Thoracic aorta (tissue), 2 donors: ENCODE measurements at places on chromosomes 2 and 18.

- H3K36me3 ChIP-seq: no peaks in the 10 kb centered on the region
- no peak for DNase-seq
- H3K4me1 ChIP-seq: no peaks in the 10 kb centered on the region
- H3K4me3 ChIP-seq: no peak overlapping the region
- H3K27ac ChIP-seq: no peak overlapping the region
Observed at GRCh38 chr2:60518567-60518966, 34.9 kb downstream of the BCL11A start.

- H3K36me3 ChIP-seq: no peaks in the 10 kb centered on the region
- no peak for DNase-seq
- H3K27me3 ChIP-seq: no peaks in the 10 kb centered on the region
- no peaks in the 10 kb centered on the region for H3K4me1 ChIP-seq
- H3K4me3 ChIP-seq: no peak overlapping the region
Observed at GRCh38 chr2:220134756-220135534, 507.5 kb downstream of the SLC4A3 start.

- H3K4me1 ChIP-seq: no peaks in the 10 kb centered on the region
- no peak for DNase-seq
- no peak overlapping the region for H3K4me3 ChIP-seq
Observed at GRCh38 chr2:24613154-24613814, 122.2 kb downstream of the NCOA1 start.

DNA sequence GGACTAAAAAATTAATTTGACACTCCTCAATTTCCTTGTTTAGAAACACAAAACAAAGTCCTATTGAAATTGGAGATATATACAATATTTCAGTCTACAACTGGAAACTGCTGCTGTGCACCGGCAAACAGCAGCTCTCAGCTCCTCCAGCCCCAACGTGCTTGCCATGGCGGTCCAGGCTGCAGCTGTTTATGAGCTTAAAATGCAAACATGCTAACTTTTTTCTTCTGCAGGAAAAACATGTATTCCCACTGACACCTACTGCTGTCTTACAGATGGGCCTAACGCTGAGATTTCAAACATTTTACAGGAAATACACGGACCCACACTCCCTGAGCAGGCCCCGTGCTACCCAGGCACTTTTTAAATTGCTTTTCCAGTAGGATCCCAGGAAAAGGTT is 195.5 kb downstream of the BCL11A start:
- no peaks in the 10 kb centered on the region for H3K27me3 ChIP-seq
- no peak overlapping the region for H3K27ac ChIP-seq
- no peaks in the 10 kb centered on the region for H3K36me3 ChIP-seq
- DNase-seq: no peak
- no peak overlapping the region for H3K4me3 ChIP-seq
- no peaks in the 10 kb centered on the region for H3K4me1 ChIP-seq

- no peak overlapping the region for H3K4me3 ChIP-seq
- H3K4me1 ChIP-seq: peaks cover 7% of the 10 kb centered on the region
- no peak overlapping the region for H3K27ac ChIP-seq
- no peaks in the 10 kb centered on the region for H3K36me3 ChIP-seq
- H3K27me3 ChIP-seq: no peaks in the 10 kb centered on the region
Observed at GRCh38 chr18:55346961-55347740, 240.8 kb downstream of the TCF4 start.

GRCh38 chr2:23624378-23624777 is 239.4 kb downstream of the KLHL29 start:
- no peak overlapping the region for H3K27ac ChIP-seq
- no peak for DNase-seq
- H3K4me1 ChIP-seq: no peaks in the 10 kb centered on the region
- no peak overlapping the region for H3K4me3 ChIP-seq

DNA sequence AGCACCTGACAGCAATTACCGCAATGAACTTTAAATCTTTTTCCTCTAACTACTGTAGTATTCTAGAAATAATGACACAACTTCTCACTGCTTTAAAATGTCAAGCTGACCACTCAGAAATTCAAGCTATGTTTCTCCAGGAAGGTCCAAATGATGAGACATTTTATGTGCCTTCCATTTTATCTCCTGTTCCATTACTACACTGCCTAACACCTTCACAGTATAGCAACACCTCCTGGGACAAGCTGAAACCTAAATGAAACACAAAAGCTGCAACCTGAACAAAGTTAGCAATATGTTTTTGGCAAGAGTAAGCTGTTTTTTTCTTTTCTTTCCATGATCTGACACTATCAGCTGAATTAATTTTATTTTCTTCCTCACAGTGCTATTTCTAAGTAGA is 81.9 kb downstream of the IKZF2 start:
- peaks cover 2% of the 10 kb centered on the region for H3K4me1 ChIP-seq
- H3K4me3 ChIP-seq: no peak overlapping the region
- H3K27me3 ChIP-seq: no peaks in the 10 kb centered on the region
- H3K27ac ChIP-seq: no peak overlapping the region

DNA sequence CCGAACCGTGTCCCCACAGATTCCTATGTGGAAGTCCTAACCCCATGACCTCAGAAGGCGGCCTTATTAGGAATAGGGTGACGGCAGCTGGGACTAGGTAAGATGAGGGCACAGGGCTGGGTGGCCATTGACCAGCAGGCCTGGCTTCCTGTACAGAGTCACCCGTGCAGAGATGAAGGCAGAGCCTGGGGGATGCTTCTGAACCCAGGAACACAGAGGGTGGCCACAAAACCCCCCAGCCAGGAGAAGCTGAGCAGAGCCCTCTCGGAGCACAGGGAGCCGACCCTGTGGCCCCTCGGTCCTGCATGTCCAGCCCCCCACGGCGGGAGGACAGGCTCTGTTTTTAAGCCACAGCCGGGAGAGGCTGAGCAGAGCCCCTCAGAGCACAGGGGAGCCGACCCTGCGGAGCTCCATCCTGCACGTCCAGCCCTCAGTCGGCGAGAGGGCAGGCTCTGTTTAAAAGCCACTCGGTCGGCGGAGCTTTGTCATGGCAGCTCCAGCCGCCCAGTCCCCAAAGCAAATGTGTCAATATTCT is 2.7 kb downstream of the PDCD1 start:
- no peaks in the 10 kb centered on the region for H3K36me3 ChIP-seq
- no peaks in the 10 kb centered on the region for H3K4me1 ChIP-seq
- H3K27ac ChIP-seq: no peak overlapping the region
- no peak for DNase-seq
- no peaks in the 10 kb centered on the region for H3K27me3 ChIP-seq

DNA sequence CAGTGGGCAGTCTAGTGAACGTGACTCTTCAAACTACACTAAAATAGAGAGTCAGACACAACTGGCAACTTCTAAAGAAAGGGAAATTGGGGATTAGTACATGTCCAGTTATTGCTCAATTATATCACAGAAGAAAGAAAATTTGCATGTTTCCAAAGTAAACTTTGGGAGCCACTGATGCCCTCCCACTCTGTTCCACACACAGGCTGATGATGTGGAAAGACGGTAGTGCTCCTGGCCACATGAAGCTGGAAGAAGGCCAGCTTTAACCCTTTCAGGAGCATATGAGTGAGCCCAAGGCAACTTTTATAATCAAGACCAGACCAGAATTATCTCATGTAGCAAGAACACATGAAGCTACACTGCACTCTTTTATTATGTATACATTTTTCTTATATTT is 141.0 kb downstream of the NR4A2 start:
- no peaks in the 10 kb centered on the region for H3K36me3 ChIP-seq
- H3K27me3 ChIP-seq: no peaks in the 10 kb centered on the region
- no peaks in the 10 kb centered on the region for H3K4me1 ChIP-seq
- DNase-seq: no peak
- H3K27ac ChIP-seq: no peak overlapping the region

- no peaks in the 10 kb centered on the region for H3K27me3 ChIP-seq
- H3K36me3 ChIP-seq: no peaks in the 10 kb centered on the region
- H3K4me1 ChIP-seq: peaks cover 8% of the 10 kb centered on the region
- peak within 1 kb of the TSS; percentile 7 for H3K27ac ChIP-seq
- DNase-seq: no peak
- H3K4me3 ChIP-seq: peak within 1 kb of the TSS; percentile 4
Observed at GRCh38 chr2:32264422-32265105, at the start of gene NLRC4. NLRC4 (minus strand) TSS chr2:32264886; CDS start chr2:32256775, 8,111 bp downstream.

DNA sequence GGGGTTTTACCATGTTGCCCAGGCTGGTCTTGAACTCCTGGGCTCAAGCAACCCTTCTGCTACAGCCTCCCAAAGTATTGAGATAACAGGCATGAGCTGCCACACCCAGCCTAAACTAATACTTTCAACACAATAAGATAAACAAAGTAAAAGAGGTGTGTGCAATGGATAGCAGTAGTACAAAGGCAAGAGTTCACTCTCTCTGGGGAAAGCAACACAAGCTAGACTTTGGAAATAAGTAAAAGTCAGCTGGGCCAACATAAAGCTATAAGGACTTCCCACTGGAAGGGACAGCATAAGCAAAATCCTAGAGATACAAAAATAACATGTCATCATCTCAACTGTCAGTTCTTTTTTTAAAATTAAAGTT is 5.2 kb upstream of the NOSTRIN start:
- H3K27me3 ChIP-seq: no peaks in the 10 kb centered on the region
- DNase-seq: no peak
- H3K27ac ChIP-seq: no peak overlapping the region
- no peaks in the 10 kb centered on the region for H3K4me1 ChIP-seq
- H3K36me3 ChIP-seq: no peaks in the 10 kb centered on the region

DNA sequence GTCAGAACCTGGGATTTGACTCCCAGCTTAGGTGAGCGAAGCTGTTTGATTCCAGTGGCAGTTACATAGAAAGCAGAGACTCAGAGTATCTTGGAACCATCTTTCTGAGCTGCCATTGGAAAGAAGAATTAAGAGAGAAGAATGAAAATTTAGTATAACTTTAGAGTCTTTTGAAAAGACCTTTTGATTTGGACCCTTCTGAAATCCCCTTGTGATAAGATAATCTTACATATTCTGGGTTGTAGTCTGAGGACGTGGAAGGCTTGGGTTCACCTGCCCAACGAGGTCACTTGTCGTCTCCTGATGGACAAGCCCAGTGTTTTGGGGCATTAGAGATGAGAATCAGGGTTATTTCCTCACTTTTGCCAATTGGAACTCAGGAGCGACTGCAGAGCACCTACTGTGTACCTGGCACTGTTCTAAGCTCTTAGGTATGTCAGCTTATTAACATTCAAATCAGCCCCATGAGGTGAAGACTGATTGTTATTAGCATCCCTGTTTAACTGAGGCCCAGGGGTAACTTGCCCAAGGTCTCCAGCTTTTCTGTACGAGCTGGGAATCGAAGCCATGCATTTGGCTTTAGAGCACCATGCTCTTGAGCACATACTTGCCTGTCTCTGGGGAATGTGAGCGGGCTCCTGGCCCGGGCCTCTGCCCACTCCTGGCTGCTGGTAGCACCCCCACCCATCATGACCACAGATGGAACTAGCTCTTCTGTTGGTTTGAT is 2.9 kb downstream of the HK2 start:
- no peak overlapping the region for H3K27ac ChIP-seq
- DNase-seq: no peak
- peak overlapping the region; percentile 99 for H3K4me3 ChIP-seq
- peaks cover 10% of the 10 kb centered on the region for H3K4me1 ChIP-seq
